ENCODE measurements at places on chromosomes 12 and 14. TPM values are rescaled to one million over a fixed set of nuclear protein-coding genes. Genes with fewer than 3 reads are reported as not detected.

GRCh38 chr12:45732250-45732649 lies 2.7 kb downstream of the ARID2 start:
- DNase-seq: no peak

DNA sequence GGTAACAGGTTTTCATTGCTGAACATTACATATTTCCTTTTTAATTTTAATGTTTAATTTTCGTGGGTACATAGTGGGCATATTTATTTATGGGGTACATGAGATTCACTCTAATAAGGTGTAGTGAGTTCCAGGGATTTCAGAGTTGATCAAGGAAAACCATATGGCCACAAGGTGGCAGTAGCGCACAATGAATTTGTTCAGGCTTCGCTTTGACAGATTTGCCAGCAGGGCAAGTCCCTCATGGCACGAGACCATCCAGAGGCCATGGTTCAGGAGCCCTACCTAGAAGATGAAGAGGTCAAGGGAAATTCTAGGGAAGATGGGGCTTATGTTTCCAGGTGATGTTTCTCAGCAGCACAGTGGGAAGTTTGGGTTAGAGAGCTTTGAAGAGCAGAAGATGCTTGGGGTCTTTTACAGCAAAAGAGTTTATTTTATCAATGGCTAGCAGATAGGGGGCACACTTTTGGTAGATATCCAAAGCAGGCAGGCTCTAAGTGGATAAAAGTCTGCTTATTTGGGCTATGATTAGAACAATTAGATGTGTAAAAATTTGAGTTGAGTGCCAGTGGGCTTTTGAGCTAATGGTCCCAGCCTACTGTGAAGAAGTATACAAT lies 1004.4 kb downstream of the AACS start:
- peak; percentile 27 for DNase-seq

Gene FAM186B
- total RNA-seq: 0.84 TPM

- no peak for DNase-seq
Measured at GRCh38 chr14:23379366-23380196, 2.7 kb downstream of the CMTM5 start.

DNA sequence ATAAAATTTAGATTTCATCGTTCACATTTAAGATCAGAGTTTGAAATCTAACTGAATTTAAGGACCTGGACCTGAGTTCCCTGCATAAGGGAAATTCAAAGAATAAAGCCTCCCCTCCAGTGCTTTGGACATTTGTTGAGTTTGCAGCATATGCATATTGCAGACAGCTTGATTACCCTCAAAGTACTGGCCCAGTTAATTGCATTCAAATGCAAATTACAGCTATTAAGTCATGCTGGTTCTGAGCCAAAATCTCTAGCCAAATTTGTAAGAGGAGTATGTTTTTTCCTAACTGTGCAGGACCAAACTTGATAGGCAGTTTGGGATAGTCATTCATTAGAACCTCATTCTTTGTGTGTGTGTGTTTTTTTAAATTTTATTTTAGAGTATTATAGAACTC lies 9.1 kb upstream of the KIF21A start:
- DNase-seq: no peak

DNA sequence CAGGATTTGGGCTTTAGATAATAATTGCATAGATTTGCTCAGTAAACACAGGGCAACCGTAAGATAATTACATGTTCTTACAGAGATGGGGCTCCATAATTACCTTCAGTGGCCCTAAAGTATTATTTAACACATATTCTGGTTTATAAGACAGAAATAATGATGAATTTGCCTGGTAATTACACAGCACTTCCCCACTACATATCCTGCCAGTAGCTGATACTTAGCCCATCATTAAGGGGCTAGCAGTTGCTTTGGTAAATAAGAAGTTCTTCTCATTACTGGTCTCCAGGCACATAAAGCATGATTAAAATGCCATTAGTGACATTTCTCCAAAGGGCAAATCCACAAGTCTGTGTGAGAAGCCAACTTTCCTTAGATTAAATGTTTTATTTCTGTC lies 158.7 kb downstream of the NUAK1 start:
- no peak for DNase-seq

DNA sequence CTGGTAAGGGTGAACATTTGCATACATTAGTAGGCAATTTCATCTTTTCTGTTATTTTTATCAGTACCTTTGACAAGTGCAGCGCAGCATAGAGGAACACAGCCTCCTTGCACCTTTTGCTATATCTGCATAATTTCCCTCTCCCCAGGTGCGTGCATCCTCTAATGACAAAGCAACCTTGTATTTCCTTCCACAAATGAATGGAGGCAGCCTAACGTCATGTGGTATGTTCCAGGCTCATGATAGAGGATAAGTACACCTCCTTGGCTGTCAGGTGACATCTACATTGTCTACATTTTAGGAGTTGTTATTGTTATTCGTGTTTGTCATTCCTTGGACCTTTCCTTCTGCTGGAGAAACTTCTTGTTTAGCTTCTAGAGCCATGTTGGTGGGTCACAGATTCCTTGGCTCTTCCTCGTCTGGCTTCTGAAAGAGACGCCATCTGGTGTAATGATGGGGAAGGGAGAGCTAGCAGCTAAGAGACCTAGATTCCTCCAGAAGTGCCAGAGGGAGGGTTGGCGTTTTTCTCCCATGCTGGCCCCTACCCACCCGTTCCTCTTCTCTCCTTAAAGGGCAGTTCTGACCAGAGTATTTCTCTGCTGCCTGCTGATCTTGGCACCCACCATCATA lies 37.0 kb downstream of the EVL start:
- DNase-seq: no peak

DNA sequence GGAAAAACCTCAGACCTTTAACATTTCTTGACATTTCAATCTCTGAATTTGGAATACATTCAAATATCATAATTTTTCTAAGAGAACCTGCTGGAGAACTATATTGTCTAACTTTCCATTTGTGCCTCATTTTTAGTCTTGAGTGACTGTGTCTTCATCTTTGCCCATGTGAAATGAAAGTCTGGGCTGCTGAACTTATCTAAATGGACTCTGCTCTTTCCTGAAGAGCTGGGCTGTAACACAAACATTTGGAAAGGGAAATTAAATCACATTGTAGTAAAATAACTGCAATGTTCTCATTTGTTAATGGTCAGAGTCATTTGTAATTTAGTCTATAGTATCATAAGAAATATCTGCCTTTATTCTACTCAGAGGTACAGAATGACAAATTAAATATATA lies 373.1 kb downstream of the LRIG3 start:
- DNase-seq: no peak

GRCh38 chr12:89481213-89481914 lies 43.2 kb downstream of the GALNT4 start:
- DNase-seq: no peak

GRCh38 chr12:75862692-75863471 lies 168.7 kb downstream of the PHLDA1 start:
- DNase-seq: no peak

DNA sequence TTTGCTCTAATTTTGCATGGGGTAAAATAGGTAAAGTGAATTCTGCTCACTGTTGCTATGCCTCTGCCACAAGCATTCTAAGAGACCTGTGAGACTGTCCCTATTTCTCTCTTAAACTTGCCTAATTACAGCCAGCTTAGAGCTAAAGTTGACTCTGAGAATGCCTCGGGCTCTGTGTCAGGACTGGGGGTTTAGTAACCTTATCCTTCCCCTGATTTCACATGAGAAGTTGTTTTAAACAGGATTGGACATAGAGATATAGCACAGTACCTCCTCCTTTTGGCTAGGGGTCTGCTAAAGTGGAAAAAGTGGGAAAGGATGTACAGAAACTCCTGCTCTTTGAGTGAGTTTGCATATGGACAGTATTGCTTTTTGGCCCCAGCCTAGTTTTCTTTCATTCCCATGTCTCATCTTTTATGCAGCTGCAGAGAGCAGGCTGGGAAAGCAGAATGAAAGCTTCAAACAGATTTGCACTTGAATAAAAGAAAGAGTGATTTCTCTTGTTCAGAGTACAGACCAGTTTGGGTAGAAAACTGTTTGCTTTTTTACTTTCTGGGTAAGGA lies 122.0 kb downstream of the RAD51B start:
- DNase-seq: no peak

DNA sequence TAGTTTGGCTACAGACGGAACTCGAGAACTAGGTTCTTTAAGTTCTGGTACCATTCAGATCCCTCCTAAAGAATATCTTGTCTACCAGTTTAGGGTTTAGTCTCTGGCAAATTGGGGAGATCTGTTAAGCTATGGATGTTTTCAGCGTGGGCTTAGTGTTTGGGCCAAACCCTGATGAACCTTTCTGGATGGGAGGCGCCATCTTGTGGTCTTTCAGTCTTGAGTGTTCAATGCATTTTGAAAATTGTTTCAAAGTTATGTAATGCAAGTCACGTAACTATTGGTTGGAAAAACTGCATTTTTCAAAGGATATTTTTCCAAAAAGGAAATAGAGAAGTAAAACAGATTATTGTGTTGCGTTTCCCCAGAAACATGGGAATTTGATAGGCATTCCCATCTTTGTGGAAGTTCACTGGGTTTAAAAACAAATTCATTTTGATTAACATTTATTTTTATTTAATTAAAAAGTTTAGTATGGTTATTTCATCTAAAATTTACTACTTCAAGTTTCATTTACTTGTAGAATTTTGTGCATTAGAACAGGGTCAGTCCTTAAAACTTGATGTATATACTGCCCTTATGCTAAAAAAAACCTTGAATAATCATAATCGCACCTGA lies 169.0 kb downstream of the PRIMA1 start:
- no peak for DNase-seq

Gene KRT73
- not detected for total RNA-seq

Gene IGFBP6
- total RNA-seq: 902 TPM

All from omental fat pad (tissue), 4 donors.